HCEC 1CT (cell line): ENCODE measurements at places on chromosomes 13 and 19.

DNA sequence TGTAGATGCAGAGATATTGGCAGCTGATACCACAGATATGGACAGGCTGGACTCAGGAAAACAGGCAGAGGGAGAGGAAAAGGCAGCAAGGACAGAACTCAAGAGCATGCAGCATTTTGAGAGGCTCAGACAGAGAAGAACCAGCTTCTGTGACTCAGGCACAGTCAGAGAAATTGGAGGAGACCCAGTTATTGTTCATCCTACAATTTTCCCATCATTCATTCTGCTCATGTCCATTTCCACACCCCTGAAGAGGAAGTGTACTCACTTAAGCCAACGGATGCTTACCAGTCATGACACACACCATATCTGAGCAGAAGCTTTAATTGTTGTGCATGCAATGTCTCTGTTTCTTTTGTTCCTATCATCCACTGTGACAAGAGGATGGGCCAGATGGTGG is 359.8 kb upstream of the HTR2A start:
- DNase-seq: peak; percentile 86

GRCh38 chr19:48329167-48329891 is 4.0 kb downstream of the EMP3 start:
- peak; percentile 46 for DNase-seq

DNA sequence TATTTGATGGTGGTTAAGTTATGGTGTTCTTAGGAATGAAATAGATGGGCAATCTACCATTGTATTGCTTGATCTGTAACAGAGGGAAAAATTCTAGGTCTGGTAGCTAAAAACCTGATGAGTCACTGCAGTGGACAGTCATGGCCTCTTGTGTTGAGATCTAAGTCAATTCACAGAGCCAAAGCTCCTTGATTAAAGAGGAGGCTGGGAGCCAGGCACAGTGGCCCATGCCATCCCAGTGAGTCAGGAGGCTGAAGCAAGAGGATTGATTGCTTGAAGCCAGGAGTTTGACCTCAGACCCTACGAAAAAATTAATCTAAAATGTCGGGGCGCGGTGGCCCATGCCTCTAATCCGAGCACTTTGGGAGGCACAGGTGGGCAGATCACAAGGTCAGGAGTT is 67.1 kb upstream of the KPNA3 start:
- DNase-seq: peak; percentile 98

- no peak for DNase-seq
Observed at GRCh38 chr19:1354970-1355567, 28.6 kb upstream of the NDUFS7 start.

DNA sequence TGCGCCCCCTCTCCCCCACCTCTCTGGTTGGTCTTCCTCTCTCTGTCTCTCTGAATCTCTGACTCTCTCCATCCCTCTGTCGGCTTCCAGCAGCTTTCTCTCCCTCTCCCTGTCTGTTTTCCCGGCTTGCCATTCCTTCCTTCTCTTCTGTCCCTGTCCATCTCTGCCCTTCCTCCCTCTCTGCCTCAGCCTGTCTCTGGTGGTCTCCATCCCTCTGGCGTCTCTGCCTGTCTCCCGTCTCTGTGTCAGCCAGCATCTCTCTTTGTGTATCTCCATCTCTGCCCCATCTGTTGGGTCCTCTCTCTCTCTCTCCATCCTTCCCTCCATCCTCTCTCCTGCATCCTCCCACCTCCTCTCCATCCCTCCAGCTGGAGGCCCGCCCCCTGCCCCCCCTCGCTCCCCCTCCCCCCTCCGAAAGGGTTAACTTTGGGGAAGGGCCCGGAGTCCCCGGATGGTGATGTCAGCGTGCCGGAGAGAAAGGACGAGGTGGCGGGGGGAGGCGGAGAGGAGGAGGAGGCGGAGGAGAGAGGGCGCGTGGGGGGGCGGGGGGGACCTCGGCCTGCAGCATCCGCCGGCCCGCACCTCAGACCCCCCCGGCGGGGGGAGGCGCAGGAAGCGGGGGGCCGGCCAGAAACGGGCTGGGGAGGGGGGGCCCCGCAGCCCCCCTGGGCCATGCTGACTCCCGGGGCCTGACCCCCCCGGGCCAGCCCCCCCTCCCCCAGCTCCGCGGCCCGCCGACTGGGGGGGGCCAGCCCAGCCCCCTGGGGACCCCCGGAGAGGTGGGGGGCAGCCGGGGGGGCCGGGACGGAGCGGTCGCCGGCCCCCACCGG is at the start of gene BRSK1:
Gene BRSK1, plus strand, starts transcription at position 450 of the 830 bp plus-strand sequence. CDS start 446 bp downstream, outside the sequence.
- DNase-seq: peak; percentile 14

- no peak for DNase-seq
Observed at GRCh38 chr13:44128552-44129001, 245.0 kb upstream of the SERP2 start.

GRCh38 chr13:110283736-110284517 is 23.0 kb downstream of the COL4A1 start:
- peak; percentile 74 for DNase-seq

GRCh38 chr13:86922936-86923335 is 748.2 kb upstream of the SLITRK5 start:
- peak; percentile 8 for DNase-seq

DNA sequence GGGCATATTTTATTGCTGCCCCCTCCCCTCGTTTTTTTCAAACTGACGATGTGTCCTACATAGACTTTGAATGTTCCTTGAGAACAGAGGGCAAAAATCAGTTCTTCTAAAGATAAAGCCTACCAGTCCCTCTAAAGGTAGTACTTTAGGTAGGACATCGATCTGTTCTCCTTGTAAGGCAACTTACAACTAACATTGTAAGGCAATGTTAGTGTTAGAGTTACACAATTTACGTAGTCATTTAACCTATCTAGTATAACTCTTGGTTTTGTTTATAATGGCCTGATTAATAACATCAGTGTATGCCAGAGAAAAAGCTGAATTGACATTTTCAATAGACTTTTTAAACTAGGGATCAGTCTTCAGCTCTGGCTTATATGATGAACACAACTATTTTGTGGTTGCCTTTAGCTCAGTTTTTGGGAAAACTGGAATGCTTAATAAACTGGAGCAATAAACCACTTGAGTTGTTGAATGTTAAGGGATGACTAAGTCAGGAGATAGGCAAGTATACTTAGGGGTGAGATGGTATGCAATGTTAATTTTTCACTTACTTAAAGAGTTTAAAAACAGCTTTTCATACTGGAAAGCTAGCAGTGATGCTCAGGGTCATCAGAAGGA is 2.2 kb downstream of the NDFIP2 start:
- peak; percentile 77 for DNase-seq

GRCh38 chr13:44096901-44097300 is 217.2 kb downstream of the LACC1 start:
- DNase-seq: no peak

- no peak for DNase-seq
Observed at GRCh38 chr19:17118957-17119356, 43.4 kb downstream of the MYO9B start.

DNA sequence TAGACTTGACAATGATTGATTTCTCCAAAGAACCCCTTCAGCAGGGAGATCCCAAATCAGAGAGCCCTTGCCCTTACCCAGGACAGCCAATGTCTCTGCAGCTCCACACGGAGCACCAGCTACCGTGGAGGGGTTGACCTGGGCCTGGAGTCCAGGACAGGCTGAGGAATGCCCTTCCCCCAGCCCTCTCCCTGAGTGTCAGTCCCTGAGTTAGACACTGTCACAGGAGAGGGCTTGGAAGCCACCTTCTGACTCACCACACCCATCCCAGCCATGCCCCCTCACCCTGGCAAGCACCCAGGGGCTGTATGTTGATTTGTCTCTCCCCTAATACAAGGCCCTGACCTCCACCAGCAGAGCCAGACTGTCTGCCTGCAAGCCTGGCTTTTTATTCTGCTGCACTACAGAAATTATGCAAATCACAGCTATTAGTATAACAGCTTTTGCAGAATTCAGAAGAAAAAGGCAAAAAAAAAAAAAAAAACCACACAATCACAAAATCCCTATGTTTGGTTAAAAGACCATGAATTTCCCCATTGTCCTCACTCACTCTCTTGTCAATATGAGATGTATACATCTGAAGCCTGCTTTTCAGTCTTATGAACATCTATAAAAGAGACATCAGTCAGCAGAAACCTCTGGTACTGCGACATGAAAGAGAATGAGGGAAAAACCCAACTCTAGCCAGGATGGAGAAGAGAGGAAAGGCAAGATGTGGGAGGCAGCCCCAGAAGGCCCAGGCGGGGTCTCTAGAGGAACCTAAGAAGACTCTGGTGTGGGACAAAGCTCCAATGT is 240.7 kb downstream of the UQCRFS1 start:
- no peak for DNase-seq

DNA sequence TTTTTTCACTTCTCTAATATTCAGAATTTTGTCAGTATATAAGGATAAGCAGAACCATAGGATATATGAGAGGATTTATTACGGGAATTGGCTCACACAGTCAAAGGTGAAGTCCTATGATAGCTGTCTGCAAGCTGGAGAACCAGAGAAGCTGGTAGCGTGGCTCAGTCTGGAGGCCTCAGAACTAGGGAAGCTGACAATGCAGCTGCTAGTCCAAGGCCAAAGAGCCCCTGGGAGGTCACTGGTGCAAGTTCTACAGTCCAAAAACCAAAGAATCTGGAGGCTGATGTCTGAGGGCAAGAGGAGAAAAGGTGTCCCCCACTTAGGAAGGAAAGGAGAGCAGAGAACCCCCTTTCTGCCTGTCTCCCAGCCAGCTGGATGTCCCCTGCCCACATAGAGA is 114.4 kb downstream of the RNF17 start:
- DNase-seq: no peak
